ENCODE measurements at places on chromosomes 13 and 19.

DNA sequence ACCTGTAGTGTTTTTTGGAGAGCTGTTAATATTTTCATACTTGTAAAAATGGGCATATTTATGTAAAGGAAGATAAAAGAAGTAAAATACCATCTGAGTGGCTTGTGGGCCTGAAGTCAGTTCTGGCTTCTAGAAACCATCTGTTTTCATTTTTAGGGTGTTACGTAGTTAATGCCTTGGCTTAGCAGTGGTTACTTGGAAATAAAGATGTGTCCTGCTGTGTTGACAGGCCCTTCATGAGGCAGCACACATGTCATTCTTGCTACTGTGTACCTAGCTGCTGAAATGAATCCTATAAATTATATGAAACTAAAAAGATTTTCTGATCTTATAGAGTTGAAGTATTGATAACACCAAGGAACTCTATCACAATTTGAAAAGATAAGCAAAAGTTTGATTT is 16.0 kb downstream of the ILF3 start:
- no peak for DNase-seq

DNA sequence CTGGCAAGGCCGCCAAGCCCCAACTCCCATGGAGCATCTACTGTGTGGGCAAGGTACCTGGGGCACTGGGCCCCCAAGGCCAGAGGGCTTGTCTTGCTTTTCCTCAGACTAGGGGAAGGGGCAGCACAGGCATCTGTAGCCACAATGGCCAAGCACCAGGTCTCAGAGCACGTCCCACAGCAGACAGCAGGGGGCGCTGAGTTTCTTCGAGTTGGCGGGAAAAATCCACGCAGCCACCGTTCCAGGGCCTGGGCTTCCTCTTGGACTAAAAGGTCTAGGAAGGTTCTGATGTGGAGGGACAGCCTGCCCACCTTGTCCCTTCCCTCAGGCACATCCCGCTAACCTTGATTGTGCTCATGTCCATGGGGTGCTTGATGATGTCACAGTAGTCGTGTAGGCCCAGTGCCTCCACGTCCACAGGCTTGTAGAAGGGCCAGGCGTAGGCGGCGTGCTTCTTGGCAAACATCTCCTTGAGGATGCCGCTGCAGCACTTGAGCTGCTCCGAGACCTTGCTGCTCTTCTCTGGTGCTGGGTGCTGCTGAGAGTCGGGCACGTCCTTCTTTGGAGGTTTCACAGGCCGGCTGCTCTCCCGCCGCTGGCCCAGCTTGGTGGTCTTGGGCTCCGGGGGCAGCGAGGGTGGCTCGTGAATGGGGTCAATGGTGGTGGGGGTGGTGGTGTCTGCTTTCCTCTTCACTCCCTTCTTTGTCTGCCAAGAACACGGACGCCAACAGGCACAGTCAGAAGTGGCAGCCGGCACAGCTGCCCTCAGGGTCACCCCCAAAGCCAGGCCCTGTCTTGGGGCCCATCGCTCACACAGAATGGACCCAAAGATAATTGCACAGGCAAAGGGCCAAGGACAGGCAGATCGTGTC is 32.0 kb upstream of the EPHX3 start:
- peak; percentile 74 for DNase-seq

DNA sequence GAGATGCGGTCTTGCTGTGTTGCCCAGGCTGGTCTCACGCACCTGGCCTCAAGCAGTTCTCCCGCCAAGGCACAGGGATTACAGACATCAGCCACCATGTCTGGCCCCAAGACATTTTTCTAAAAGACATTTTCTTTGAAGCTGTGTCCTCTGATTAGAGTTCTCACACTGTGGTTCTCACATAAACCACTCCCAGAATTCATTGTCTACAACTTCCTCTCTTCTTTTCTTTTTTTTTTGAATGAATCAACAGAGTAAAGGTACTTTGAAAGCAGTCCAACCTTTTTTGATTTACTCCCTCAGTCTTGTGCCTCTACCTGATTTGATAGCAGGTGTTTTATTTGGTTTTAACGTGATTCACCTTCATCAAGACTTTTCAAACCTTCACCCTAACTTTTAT is 14.3 kb upstream of the SHD start:
- DNase-seq, result no peak

- DNase-seq, result no peak
Measured at GRCh38 chr19:41323430-41324125, 13.6 kb downstream of the CCDC97 start.

DNA sequence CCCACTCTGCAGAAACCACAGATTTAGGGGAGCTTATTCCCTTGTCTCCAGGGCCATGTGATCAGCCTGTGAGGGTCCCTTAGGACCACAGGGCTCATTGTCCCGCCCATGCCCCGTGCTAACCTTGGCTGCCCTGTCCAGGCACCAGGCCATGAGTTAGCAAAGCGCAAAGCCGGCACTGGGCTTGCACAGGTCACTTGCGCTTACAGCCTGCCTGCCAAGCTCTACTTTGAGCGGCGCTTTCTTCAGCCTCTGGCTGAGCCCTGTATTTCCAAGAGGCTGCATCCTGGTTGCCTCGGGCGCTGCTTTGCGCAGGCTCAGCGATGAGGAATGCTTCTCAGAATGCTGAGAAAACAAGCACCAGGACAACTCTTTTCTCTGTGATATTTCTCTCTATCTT is 188.0 kb downstream of the TDRD3 start:
- no peak for DNase-seq

- DNase-seq, result no peak
Measured at GRCh38 chr13:65921933-65922332, 1308.2 kb downstream of the PCDH9 start.

- no peak for DNase-seq
Measured at GRCh38 chr13:110220471-110220870, 86.5 kb downstream of the COL4A1 start.

DNA sequence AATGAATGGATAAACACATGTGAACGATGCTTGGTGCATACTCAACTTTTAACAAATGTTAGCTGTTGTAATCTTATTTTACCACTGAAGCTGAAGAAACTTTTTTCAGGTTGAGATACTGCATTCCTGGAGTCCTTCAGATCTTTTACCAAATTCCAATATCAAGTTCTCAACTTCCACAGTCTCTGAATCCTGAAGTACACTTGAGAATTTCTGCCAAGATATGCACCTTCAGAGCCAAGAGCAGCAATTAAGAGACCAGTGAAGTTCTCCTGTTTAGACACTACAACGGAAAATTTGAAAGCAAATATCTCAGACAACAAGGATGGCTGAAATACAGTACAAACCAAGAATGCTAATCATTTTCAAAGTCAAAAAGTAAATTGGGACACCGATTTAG is 84.6 kb upstream of the MTIF3 start:
- no peak for DNase-seq

DNA sequence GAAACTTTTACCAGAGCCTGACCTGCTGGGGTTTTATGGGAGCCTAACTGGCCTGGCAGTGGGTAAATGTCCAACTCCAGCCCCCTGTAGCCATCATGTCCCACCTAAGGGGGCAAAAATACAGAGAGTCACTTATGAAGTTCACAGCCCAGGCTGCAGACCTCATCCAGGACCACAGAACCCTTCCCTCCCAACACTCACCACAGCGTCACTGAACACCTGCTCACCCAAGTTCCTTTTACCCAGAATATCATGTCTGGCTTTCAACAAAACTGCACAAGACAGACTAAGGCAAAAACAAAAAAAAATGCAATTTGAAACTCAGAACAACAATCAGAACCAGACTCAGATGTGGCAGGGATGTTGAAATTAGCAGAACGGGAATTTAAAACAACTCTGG is 6.4 kb downstream of the CEACAM3 start:
- DNase-seq, result no peak

- peak; percentile 51 for DNase-seq
Measured at GRCh38 chr19:29263305-29264135, 50.6 kb upstream of the UQCRFS1 start.

GRCh38 chr19:32829345-32829896 is 40.1 kb downstream of the SLC7A9 start:
- DNase-seq, result no peak

DNA sequence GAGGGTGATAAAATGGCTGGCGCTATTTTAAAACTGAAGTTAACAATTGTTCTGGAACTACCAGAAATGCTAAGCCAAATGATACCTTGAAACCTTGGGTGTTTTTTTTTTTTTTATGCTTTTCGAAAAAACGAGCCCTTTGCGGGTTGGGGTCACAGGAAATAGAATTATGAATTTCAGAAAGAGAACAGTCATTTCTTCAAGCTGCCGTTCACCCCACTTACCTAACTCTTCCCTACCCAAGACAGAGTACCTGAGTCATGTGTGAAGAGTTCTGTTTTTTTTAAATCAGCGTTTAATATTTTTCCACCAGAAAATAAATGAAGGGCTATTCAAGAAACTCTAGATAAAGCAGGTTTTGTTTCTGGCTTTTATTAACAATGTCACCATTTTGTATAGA is 35.3 kb downstream of the KLF2 start:
- DNase-seq, result no peak

- no peak for DNase-seq
Measured at GRCh38 chr13:108700422-108701170, 71.2 kb downstream of the MYO16 start.
